ENCODE measurements at places on chromosomes 5 and 9.
A peak's percentile ranks its signal among the peaks of the same experiment; 100 is the strongest.

DNA sequence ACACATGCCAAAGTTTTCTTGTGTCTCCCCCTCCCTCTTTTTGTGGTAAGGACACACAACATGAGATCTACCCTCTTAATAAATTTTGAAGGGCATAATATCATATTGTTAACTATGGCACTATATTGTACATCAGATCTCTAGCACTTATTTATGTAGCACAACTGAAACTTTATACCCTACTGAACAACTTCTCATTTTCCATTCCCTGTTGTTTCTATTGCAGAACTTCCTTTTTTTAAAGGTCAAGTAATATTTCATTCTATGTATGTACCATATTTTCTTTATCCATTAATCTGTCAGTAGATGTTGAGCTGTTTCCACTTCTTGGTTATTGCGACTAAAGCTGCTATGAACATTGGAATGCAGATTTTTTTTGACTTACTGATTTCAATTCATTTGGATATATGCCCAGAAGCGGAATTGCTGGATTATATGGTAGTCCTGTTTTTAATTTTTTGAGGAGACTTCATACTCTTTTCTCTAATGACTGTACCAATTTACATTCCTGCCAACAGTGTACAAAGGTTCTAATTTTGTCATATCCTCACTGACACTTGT lies 305.3 kb downstream of the PRR16 start:
- no peak for DNase-seq

GRCh38 chr5:130335117-130335516 lies 430.9 kb downstream of the CHSY3 start:
- no peak for DNase-seq

- no peak for DNase-seq
These were observed 153.4 kb upstream of the ADRA1B start for GRCh38 chr5:159762921-159763320.

- no peak for DNase-seq
These were observed 8.7 kb downstream of the FGF1 start for GRCh38 chr5:142677198-142677597.

GRCh38 chr9:18331808-18332209 lies 142.1 kb upstream of the ADAMTSL1 start:
- peak; percentile 8 for DNase-seq

- DNase-seq: no peak
These were observed 199.0 kb upstream of the MVB12B start for GRCh38 chr9:126127591-126127990.

DNA sequence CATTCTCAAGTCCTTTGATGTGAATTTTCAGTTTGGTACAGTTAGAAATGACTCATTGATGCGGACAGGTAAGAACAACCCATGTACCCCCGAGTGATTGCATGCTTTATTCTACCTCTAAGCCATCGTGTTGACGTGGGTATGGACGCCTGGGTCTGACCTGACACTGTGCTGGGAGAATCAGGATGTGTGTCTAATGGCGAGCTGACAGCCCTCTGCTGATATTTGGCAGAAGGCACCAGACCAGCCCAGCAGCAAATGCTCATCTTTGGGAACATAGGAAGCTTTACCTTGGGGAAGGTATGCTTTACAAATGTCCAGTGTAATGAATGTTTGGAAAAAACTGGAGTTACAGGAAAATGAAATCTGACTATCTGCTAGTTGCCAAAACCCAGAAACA lies 20.1 kb downstream of the SLC46A2 start:
- DNase-seq: no peak

GRCh38 chr5:73135429-73136054 lies 15.2 kb downstream of the TMEM171 start:
- DNase-seq: no peak

DNA sequence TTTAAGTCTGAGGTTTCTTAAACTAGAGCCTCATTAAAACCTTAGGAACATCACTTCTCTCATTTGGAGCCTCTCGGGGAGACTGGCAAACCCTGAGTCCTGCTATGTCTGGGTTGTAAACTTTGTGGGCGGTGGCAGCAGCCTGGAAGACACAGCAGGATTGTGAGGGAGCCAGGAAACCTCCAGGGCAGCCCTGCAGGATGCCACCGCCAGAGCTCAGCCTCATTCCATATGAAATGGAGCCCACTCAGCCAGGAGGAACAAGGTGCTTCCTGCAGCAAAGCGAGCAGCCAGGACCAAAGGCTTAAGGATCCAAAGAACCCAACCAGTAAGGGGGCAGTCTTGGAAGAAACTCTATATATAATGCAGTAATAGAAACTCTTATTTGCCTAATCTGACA lies 37.9 kb upstream of the IDNK start:
- no peak for DNase-seq

DNA sequence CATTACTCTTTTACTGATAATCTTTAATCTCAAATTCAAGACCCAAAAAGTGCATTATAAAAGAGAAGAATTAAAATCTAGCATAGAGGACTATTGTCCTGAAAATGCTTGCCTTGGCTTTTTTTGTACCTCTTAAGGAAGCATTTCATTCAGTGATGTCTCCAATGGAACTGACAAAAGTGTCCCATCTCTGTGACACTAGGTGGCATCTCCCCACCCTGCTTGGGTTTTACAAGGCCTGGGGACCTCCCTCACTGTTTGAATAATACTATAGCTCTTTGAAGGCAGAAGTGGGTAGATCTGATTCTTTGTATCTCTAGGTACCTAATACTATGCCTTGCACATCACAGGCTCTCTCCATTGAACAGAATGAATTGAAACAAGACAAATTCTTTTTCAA lies 180.6 kb downstream of the EPB41L4A start:
- DNase-seq: no peak

GRCh38 chr9:6590772-6591384 lies 54.7 kb downstream of the GLDC start:
- DNase-seq: peak; percentile 54

GRCh38 chr9:13967438-13967837 lies 346.5 kb downstream of the NFIB start:
- DNase-seq: no peak

- DNase-seq: no peak
These were observed 13.9 kb downstream of the LHFPL2 start for GRCh38 chr5:78634634-78635033.

DNA sequence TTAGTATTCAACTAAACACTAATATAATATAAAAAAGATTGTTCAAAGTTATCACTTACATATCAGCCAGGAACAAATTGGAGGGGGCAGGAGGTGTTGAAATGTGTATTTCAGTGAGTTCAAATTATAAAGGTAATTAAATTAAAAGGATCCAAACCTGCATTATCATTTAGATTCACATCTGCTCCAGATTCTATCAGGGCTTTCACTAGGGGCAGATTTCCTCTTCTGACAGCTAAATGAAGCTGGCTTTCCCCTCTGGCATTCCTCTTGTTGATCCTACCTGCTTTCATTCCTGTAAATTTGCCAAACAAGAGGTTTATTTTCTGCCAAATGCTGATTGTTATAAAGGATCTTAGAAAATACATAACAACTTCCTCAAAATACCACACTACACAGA lies 86.3 kb upstream of the GCNT4 start:
- DNase-seq: no peak

- DNase-seq: no peak
These were observed 15.3 kb upstream of the RPL26L1 start for GRCh38 chr5:172943906-172944305.

DNA sequence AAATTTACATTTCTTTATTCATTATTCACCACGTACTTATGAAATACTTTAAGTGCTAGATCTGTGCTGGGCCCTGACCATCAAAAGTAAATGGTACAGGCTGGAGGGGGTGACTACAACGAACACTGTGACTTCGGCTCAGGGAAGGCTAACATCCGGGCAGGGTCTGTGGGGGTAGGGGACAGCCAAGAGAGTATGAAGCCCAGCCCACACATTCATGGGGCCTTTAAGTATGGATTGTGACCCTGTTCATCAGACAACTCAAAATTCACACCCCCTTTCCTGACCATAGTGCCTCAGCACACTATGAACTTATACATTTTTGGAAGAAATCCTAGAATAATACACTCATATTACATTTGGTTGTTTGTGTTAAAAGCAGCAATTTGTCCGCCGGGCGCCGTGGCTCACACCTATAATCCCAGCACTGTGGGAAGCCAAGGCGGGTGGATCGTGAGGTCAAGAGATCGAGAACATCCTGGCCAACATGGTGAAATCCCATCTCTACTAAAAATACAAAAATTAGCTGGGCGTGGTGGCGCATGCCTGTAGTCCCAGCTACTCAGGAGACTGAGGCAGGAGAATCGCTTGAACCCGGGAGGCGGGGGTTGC lies 33.3 kb downstream of the MORN5 start:
- no peak for DNase-seq

GRCh38 chr5:143913008-143913752 lies 101.2 kb downstream of the HMHB1 start:
- no peak for DNase-seq

DNA sequence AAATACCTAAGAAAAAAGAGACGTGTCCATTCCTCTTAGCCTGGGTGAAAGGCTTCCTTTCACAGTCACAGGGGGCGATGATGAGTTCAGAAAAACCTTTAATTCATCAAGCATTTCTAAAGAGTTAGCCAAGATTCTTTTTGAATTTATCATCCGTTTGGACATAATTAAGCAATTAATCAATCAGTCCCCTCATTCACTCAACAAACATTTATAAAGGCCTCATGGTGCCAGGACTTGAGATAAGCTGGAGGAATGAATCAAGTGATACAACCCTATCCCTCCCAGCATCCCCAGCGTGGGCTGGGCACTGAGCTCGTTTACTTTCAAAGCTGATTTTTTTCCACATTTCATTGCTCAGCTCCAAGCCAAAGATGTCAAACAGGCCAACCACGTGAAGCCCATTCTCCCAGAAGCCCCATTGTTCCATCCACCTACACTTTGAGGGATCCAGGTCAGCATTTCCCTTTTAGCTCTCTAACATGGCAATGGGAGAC lies 140.5 kb downstream of the SLIT3 start:
- no peak for DNase-seq

GRCh38 chr9:4665357-4665756 lies 923 bp downstream of the SPATA6L start:
- peak; percentile 40 for DNase-seq

DNA sequence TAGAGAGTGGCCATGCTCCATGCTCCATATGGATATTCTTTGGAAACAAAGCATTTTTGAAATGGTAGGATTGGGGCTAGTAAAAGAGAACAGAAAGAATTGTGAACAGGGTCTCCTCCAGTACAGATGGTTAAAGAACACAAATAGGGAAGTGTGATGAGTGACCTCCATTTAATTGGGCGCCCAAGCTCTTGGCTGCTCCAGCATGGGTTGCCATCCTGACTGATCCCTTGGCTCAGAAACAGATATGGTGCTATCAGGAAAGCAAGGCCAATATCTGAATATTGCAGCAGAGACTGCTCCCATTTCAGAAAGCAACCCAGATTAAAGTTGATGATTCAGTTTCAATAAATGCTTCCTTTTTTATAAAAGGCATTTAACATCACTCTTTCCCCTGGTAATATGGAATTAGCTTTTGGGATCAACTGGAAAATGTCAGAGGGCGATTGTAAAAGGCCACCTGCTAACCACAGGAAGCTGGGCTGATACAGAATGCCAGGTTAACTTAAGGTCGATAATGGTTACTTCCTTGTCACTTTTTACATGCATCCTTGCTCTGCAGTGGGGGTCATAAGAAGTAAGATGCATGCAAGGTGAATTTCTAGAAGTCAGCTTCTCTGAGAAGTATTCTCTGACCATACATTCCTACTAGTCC lies 52.9 kb downstream of the TMC1 start:
- no peak for DNase-seq
